ENCODE measurements at places on chromosomes 3 and 15. TPM values are rescaled to one million over a fixed set of nuclear protein-coding genes. Genes with fewer than 3 reads are reported as not detected.

FRMD4B gene
- total RNA-seq: 148 TPM

RARB gene
- total RNA-seq: 117 TPM

SLC6A11 gene
- total RNA-seq: 2.7 TPM

GRCh38 chr3:108509871-108510270, 525 bp downstream of the MYH15 start:
- H3K36me3 ChIP-seq: no peaks in the 10 kb centered on the region
- H3K27me3 ChIP-seq: no peaks in the 10 kb centered on the region
- no peak for DNase-seq
- no peak overlapping the region for H3K4me3 ChIP-seq
- no peak overlapping the region for H3K27ac ChIP-seq

- peaks cover 11% of the 10 kb centered on the region for H3K36me3 ChIP-seq
- no peak for DNase-seq
- H3K27me3 ChIP-seq: no peaks in the 10 kb centered on the region
- no peak overlapping the region for H3K4me3 ChIP-seq
Observed at GRCh38 chr3:169999433-169999832, 32.8 kb downstream of the SEC62 start.
